ENCODE measurements at places on chromosomes 7 and 10.

DNA sequence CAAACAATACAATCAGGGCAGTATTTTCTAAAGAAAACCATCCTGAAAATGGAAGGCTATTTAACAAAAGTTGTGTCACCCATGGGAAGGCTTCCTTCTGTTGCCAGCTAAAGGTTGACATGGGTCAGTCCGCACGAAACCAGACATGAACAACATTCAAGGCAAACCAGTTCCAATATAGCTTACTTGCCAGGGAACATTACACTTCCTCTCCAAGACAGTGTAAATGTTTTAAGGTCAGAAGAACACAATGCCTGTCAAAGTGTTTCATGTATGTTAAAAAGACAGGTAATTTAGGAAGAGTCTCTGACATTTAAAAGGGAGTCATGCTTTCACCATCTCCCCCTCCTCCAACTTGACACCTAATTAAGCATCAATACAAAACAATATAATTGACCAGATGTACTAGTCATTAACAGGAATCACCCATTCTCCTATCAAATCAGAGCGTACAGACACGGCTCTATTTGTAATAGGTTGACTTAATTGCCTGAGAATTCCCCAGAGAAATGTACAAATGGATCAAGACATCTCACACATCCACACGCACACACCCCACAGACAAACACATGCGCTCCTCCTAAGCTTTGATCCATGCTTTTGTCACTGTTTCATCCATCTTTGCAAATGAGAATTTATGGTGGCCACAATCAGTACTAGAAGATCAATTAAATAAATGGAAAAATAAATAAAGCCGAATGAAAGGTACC lies 69.5 kb downstream of the CACNA2D1 start:
- no peak for DNase-seq

DNA sequence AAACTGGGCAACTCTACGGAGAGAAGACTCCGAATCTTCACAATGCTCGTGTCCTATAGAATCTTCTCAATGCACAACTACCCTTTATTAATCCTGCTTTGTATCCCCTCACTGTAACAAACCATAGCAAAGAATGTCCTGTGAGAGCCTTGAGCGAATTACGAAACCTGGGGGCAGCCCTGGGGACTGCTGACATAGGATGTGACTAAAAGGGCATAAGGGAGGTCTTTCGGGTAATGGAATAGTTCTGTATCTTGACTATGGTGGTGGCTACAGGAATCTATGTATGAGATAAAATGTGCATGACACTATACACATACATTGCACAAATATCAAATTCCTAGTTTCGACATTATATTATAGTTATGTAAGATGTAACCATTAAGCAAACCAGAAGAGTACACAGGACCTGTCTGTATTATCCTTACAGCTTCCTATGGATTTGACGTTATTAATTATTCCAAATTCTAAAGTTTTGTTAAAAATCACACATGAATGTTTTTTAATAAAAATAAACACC lies 162.5 kb upstream of the KCTD7 start:
- no peak for DNase-seq

DNA sequence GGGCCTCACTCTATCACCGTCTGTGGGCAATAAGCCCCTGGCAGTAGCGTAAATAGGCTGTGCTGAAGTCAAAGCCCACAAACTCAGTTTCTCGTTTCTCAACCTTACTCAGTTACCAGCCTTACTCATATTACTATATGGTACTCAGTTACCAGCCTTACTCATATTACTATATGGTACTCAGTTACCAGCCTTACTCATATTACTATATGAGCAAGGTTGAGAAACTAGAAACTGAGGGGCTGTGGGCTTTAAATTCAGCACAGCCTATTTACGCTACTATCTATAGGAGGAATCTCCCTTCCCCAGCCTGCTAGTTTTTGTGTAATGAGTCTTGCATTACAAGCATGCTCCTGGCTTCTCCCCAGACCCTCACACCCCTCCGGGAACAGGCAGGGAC lies 35.4 kb downstream of the CCDC3 start:
- no peak for DNase-seq

DNA sequence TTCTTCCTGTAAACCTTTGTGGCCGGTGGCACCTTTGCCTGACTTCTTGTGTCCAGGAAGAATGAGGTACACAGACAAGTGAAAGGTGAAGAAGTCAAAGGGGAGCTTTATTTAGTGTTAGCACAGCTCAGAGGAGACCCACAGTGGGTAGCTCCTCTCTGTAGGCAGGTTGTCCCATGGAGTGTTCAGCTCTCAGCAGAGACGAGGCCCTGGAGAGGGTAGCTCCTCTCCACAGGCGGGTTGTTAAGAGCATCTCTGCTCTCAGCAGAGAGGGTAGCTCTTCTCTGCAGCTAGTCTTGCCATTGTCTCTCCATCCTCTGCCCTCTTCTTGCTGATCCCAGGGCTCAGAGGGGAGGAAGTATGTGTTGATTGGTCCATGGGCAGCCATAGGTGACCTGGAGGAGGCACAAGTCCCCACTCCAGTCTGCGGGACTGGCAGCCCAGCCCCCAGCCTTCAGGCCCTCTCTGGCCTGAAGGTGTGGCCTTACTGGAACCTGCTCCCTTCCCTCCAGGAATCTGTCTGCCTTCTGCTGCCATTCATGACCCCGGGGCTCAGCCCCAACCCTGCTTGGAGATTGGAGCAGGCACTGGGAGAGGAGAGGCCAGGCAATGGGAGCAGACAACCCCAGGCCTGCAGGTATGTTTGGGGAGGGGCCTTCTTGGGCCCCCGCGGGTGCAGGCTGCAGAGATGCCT lies 24.5 kb downstream of the HHEX start:
- no peak for DNase-seq

DNA sequence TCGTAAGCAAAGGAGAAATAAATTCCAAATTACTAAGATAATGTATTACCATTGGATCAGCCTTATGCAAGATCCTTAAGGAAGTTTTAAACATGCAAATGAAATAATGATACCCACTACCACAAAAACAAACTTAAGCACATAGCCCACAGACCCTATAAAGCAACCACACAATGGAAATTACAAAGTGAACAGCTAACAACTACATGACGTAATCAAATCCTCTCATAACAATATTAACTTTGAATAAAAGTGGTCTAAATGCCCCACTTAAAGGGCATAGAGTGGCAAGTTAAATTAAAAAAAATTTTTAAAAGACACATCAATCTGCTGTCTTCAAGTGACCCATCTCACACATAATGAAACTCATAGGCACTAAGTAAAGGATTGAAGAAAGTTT lies 397.3 kb upstream of the SEMA3A start:
- DNase-seq, result no peak

GRCh38 chr10:77120012-77120411 lies 517.6 kb downstream of the KCNMA1 start:
- no peak for DNase-seq

- no peak for DNase-seq
Measured at GRCh38 chr10:62761115-62761514, 43.4 kb upstream of the ADO start.

DNA sequence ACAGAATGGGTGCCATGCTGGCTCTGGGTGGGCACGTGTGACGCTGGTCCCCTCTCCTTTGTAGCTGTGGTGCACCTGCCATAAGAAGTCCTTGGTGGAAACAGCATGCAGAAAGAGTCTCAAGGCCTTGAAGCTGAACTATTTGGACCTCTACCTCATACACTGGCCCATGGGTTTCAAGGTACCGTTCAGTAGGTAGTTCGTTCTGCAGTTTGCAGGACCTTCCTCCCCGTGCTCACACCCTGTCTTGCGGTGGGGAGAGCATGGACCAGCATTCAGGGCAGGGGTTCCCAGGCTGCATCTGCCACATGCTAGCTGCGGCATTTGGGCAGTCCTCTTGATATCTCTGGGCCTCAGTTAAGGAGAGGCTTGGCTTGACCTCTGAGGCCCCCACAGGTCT lies 7.3 kb downstream of the AKR1E2 start:
- no peak for DNase-seq

DNA sequence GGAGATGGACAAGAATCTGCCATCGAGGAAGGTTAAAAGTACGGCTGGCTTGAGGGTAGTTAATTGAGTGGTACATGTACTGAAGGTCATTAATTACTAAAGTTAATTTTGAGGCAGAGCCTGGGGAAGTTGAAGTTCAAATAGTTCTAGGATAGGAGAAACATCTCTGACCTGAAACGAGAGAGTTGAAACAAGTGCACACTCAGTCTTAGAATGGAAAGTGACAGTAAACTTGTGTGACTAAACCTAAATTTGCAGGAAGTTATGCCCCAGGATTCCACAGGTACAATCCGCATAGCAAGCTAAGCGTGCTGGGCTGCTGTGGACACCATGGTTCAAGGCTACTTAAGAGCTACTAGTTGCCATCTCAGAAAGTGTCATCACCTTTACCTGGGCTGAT lies 209.9 kb downstream of the CHCHD3 start:
- no peak for DNase-seq

GRCh38 chr10:102643336-102644065 lies 778 bp upstream of the TRIM8 start:
- no peak for DNase-seq

DNA sequence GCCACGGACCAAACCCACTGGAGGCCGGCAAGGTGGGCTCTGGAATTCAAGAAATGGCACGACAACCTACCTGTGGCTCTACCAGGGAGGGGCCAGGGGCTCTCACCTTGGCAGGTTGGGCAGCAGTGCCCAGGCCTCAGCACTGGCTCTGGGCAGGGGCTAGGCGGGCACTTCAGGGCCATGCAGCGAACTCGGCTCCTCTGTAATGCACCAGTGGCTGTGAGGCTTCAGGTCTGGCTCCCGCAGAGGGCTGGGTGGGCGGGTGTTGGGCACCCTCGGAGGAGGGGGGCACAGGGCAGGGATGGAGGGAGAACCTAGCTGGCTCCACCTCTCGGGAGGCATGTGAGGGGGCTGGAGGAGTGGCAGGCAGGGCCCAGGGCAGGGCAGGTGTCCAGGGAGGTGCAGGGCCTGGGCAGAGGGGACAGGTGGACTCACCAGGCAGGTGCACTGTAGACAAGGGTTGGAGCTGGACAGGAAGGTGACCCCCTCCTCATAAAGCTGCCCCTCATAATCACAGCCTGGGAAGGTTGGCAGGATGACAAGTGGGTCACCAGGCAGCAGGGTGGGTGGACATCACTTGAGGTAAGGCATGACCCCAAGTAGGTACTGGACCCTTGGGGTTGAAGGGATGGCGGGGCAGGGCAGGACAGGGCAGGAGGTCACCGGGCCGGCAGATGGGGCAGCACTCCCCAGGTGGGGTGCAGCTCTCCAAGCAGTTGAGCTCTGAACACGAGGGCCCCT lies 6.7 kb downstream of the KCP start:
- DNase-seq, result no peak

GRCh38 chr10:7649673-7650300 lies 17.0 kb downstream of the ITIH5 start:
- no peak for DNase-seq

DNA sequence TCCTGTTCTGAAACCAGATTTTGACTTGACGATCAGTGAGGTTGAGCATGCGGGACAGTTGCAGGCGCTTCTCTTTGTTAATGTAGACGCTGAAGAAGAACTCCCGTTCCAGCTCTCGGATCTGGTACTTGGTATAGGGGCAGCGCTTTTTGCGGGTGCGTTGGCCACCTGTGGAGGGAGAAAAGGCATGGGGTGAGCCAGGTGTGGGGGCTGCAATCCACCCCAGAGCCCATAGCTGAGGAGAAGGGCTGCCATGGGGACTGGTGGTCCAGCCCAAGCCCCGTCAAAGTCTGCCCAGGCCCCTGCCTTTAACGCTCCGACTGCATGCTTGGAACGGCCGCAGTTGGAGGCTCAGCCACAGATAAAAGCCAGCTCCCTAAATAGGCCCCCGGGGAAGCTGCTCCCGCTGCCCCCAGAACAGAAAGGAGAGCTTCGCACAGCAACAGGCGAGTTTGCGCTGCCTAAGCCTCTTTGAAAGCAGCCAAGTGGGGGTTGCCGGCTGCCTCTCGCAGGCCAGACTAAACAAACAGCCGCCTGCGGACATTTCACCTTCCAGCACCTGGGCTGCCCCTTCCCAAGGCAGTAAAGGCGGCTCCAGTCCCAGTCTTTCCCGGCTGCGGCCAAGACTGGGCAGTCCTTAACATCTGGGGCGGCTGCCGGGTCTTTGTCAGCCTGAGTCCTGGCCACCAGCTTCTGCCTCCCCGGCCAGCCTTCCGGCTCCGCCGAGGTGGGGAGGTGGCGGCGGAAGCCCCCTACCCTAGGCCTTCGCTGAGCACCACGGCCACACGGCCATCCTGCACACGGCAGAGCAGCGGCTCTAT lies 2.0 kb downstream of the HOXA11 start:
- peak; percentile 18 for DNase-seq

DNA sequence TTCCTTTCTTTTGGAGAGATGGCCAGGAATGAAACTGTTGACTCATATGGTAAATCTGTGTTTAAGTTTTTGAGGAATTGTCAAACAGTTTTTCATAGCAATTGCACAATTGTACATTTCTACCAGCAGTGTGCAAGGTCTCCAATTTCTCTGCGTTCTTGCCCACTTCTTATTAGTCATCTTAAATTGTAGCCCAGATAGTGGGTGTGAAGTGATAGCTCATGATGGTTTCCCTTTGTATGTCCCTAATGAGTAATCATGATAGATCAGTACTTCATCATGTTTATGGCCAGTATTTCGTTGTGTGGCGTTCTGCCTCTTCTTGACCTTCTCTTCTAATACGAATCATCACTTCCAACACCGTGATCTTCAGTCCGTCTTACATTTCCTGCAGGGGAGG lies 136.3 kb downstream of the DOCK1 start:
- no peak for DNase-seq

- DNase-seq, result no peak
Measured at GRCh38 chr10:60573336-60573735, 183.7 kb upstream of the ANK3 start.

GRCh38 chr10:128411643-128412042 lies 285.4 kb upstream of the MKI67 start:
- DNase-seq, result no peak

- no peak for DNase-seq
Measured at GRCh38 chr10:7593063-7593462, 73.7 kb downstream of the ITIH5 start.

DNA sequence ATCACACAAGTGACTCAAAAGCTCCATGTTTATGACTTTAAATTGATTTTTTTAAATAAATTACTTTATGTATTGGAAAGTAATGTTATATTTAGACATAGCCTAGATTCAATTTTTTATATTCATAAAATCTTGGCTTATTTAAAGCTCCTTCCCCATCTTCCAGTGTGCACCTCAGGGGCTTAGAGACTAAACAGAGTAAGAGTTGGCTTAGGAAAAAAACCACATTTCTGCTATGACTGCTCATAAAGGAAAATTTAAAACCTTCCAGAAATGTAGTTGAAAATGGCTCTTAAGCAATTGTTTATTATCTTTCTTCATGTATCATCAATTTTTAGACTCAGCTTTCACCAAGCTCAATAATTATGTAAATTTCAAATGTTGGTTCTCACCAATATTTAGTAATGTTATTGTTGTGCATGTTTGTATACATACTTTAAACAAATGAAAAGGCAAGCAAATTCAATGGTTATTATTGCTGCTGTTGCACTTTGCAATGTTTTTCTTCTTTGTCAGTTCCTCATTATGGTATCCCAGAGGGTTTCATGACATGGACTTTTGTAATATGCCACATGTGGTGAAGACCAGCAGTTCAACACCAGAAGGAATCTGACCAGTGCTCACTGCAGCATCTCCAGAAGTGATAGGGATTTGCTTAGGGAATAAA lies 700.1 kb upstream of the ANKRD30A start:
- DNase-seq, result no peak

GRCh38 chr10:5559642-5560141 lies 34.9 kb downstream of the CALML3 start:
- DNase-seq, result no peak

GRCh38 chr7:151840088-151840910 lies 36.6 kb downstream of the PRKAG2 start:
- no peak for DNase-seq

Data from omental fat pad (tissue), 4 donors.